ENCODE measurements at places on chromosomes 3 and 15. TPM values are rescaled to one million over a fixed set of nuclear protein-coding genes. Genes with fewer than 3 reads are reported as not detected.

DNA sequence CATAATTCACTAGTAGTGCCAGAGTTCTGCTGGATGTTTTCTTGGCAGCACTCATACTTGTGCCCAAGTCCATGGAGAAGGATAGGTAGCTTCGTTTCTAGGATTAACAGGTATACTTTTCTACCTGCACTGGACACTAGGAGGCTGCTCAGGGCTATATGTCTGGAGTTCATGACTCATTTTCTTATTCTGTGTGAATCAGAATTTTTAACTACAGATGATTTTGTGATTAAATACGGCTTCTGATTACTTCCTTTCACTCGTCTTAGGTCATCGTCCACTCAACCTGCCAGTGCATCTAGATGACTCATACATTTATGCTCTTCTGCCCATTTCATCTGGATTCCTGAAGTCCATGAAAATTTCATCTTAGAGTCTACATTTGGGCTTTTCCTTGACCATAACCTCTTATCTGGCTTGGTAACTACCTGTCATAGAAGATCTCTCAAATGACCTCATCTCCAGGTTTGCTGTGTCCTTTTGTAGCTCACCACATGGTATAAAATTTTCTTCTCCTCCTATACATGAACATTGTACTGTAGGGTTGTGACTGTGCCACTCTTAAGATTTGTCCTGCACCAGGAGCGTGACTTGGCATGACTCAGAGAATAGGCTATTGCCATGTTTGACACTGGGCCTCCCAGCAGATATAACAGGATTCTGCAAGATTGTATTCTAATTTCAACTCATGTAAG is 66.7 kb upstream of the GCSAM start:
- DNase-seq: no peak

DNA sequence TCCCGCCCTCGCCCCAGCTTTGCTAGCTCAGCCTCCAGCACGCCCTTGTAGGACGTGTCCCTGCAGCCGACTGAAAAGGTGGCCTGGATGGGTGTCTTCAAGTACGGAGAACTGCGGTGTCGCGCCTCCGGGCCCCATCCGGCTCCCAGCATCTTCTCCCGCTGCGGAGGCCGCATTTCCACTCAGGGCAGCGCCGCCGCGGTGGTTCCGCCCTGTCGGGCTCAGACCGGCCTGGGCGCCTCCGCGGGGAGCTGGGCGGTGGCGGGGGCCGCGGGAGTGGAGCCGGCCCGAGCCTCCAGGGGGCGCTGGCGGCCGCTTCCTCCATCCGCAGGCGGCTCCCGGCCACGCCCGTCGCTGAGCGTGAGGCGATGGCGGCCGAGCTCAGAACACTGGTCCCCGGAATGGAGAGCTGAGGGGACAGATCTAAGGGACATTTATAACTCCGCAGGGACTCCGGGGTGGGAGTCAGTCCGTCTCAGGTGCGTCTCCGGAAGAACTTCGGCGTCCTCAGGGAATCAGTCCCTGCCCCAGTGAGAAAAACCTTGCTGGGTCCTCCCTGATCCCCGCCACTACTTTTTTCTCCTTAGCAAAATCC is 13.6 kb upstream of the SMCO1 start:
- DNase-seq: peak; percentile 75

GRCh38 chr3:47782446-47783308 is 984 bp upstream of the SMARCC1 start:
- DNase-seq: peak; percentile 37

GRCh38 chr3:170811928-170812591 is 57.9 kb downstream of the RPL22L1 start:
- DNase-seq: peak; percentile 93

DNA sequence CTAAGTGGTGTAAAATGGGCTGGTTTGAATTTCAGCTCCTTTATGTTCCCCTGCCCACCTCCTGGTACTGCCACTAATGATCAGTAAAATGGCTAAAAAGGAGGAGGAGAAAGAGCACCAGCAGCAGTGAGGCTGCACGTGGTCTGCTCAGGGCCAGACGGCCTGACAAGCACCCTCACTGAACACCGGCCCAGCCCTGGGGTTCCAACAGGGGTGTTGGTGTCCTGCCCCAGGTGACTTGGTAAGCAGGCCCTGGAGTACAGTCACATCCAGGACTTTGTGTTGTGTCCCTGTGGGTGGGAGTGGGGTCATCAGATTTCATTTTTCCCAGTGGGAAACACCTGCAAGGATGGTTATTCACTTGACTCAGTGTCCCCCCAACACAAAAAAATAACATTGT is 5.4 kb downstream of the BAHD1 start:
- no peak for DNase-seq

DNA sequence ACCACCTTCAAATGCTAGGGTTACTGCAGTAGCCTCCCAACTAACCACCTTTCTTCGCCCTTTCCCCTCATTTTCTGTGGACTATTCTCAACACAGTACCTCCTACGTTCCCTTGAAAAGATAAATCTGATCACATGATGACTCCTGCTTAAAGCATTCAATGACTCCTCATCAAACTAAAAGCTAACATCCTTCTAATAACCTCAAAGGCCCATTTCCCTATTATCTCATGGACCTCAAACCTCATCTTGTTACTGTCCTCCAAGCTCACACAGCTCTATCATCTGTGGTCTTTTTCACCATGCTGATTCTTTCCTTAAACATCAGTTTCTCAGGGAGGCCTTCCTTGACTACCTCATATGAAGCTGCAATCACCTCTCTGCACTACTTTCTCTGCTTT is 29.6 kb downstream of the GADL1 start:
- no peak for DNase-seq

- DNase-seq: peak; percentile 58
These were observed 64.7 kb downstream of the BFSP2 start for GRCh38 chr3:133464573-133464972.

GRCh38 chr15:38070778-38071177 is 136.3 kb downstream of the TMCO5A start:
- no peak for DNase-seq

- DNase-seq: no peak
These were observed 215.4 kb downstream of the ADAMTSL3 start for GRCh38 chr15:83869341-83869740.

DNA sequence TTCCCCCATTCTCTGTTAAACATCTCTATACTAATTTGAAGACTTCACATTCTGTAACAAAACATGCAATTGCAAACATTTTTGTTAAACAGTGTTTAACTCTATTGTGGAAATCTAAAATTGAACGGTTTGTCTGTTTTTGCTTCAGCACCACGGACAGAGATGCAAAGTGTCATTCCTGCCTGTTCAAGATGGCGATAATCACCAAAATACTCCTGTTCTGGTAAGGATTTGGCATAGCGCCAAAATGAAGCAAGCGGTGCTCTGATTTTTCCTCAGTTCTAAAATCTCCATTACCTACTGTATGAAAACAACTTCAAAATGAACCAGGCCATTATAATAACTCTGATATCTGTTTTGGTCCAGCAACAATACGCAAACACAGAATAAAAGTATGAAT is 129.7 kb upstream of the TUSC7 start:
- DNase-seq: no peak

DNA sequence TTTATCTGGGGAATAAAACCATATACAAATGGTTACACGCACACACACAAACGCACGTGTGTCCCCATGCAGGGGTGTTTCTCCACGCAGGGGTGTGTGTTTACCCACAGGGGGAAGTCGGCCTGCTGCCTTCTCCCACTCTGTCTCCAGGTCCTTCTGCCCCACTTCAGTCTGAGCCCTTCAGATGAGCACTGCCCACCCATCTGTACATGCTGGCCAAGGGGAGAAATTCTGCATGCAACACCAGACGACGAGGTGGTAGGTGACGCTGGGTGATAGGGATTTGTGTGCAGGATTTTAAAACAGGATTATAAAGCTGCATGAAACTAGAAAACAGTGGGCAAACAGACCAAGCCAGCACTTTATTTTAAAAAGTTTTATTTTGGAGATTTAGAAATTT is 122.5 kb downstream of the TJP1 start:
- no peak for DNase-seq

GRCh38 chr3:173502983-173503568 is 105.5 kb downstream of the NLGN1 start:
- peak; percentile 43 for DNase-seq

- DNase-seq: no peak
These were observed 106.3 kb upstream of the ANKRD28 start for GRCh38 chr3:15903759-15904720.

GRCh38 chr3:15557511-15557946 is 36.0 kb upstream of the COLQ start:
- peak; percentile 72 for DNase-seq

DNA sequence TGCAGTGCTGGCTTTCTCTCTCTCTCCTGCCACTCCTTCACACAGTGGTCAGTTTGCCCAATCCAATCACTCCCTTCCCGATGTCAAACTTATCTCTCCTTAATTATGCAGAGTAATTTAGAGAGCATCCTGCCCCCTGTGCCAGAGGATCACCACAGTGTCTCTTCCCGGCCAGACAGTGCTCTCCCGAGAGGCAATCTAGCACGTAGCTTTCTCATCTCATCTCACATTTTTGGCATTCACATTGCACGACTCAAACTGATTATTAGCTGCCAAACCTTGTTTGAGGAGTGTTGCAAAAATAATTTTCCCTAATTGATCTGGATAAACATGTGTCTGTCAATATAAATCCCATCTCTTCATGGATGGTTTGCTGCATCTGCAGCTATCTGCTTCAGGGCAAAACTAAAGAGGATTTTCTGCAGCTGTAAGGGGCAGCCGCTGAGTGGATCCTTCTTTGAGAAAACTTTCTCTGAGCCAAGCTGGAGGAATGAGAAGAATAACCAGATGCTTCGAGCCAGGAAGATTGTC is 37.8 kb downstream of the SSUH2 start:
- DNase-seq: no peak

GRCh38 chr3:23157331-23157730 is 45.8 kb upstream of the UBE2E2 start:
- DNase-seq: no peak

DNA sequence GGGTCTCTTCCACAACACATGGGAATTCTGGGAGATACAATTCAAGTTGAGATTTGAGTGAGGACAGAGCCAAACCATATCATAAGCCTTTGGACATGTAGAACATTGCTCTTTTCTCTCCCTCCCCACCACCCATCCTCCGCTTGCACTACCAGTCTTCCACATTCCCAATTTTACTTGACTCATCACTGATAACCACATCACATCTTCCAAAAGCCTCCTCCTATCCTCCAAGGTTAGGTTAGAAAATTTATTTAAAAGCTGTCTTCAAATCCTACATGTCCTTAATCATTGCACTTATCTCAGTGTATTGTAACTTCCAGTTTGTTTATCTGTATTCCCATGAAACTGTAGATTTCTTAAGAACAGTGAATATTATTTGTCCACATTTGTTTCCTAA is 10.4 kb downstream of the ZBED2 start:
- no peak for DNase-seq

GRCh38 chr15:99155961-99156443 is 51.1 kb downstream of the SYNM start:
- no peak for DNase-seq

GRCh38 chr3:33331414-33331813 is 54.2 kb downstream of the FBXL2 start:
- no peak for DNase-seq

- DNase-seq: no peak
These were observed 56.3 kb downstream of the KLF15 start for GRCh38 chr3:126300761-126301481.

DNA sequence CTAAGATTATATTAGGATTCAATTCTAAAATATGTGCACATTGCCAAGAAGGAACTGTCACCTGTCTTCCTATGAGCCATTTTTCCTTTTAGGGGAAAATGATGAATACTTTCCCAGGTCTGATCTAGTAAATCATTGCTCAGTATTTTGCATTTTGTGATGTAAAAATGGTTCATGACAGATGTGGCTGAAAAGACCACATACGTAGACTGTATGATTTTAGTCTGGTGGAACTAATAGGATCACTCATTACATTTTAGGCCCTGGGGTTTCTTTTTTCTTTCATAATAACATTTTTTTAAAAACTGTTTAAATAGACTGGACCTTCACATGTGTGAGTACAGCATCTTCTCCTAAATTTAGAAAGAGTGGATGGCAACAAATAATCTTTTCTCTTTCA is 201.7 kb upstream of the MLF1 start:
- no peak for DNase-seq

DNA sequence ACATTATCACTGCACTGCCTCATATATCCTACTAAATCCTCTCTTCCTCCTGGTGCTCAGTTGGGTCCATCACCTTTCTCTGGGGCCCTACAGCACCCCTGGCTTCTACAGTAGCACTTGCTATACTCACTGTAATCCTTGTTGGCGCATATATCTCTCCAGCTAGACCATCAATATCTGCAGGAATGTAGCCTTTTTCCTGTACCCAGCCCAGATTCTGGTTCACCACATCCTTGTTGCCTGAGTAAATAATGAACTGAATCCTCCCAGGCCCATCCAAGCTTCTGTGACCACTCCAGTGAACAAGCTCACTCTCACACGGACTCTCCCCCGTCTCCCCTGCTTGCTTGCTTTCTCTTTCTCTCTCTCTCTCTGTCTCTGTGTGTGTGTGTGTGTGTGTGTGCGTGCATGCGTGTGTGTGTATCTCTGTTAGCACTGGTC is 62.5 kb upstream of the LIPC start:
- no peak for DNase-seq

- DNase-seq: peak; percentile 94
These were observed at the start of gene NEK4 for GRCh38 chr3:52770496-52771333. TSS of gene NEK4 (minus strand) at chr3:52770940. CDS start at chr3:52770746, 194 bp downstream.

- DNase-seq: no peak
These were observed 38.1 kb upstream of the TMC3 start for GRCh38 chr15:81411969-81412633.

DNA sequence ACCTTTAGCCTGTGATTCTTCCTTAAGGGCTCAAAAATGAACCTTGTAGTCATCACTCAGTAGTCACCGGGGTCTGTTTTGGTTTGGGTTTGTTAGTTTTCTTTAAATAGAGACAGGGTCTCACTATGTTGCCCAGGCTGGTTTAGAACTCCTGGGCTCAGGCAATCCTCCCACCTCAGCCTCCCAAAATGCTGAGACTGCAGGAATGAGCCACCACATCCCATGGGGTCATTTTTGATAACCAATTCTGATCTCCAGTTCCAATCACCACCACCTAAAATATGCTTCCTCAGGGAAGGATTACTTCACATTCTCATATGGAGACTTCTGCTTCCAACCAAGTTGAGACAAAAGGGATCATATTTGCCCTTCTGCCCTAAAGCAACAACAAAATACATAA is 22.1 kb downstream of the ATP13A3 start:
- DNase-seq: no peak

MKRN3 gene
- not detected for polyA plus RNA-seq

TMF1 gene
- polyA plus RNA-seq: 6.5 TPM

TM2D3 gene
- 47.9 TPM for polyA plus RNA-seq

SNAP23 gene
- polyA plus RNA-seq: 34.1 TPM

AHSG gene
- 0.34 TPM for polyA plus RNA-seq

MYRIP gene
- polyA plus RNA-seq: 0.92 TPM

GPR27 gene
- polyA plus RNA-seq: 5.5 TPM

PATL2 gene
- polyA plus RNA-seq: 0.73 TPM

POPDC2 gene
- 7.3 TPM for polyA plus RNA-seq

CMTM7 gene
- 26.0 TPM for polyA plus RNA-seq

CACNA2D2 gene
- 6.0 TPM for polyA plus RNA-seq

TGM4 gene
- polyA plus RNA-seq: not detected

Measured in kidney (tissue), 22 donors.